ENCODE measurements at places on chromosomes 16 and 17. TPM values are rescaled to one million over a fixed set of nuclear protein-coding genes. Genes with fewer than 3 reads are reported as not detected.

GRCh38 chr17:74803388-74803930 lies 27.3 kb upstream of the NAT9 start:
- H3K4me1 ChIP-seq = no peaks in the 10 kb centered on the region
- H3K36me3 ChIP-seq = peaks cover 29% of the 10 kb centered on the region
- DNase-seq = no peak
- H3K4me3 ChIP-seq = no peak overlapping the region

- no peak for DNase-seq
- no peaks in the 10 kb centered on the region for H3K36me3 ChIP-seq
- no peak overlapping the region for H3K4me3 ChIP-seq
These were observed 66.9 kb downstream of the COPRS start for GRCh38 chr17:31792007-31792585.

- peak overlapping the region; percentile 65 for H3K4me3 ChIP-seq
- DNase-seq = no peak
- H3K36me3 ChIP-seq = peaks cover 1% of the 10 kb centered on the region
- H3K27me3 ChIP-seq = peaks cover 79% of the 10 kb centered on the region
- H3K27ac ChIP-seq = no peak overlapping the region
- H3K4me1 ChIP-seq = peaks cover 17% of the 10 kb centered on the region
These were observed 744 bp downstream of the JPH3 start for GRCh38 chr16:87602821-87603683.

DNA sequence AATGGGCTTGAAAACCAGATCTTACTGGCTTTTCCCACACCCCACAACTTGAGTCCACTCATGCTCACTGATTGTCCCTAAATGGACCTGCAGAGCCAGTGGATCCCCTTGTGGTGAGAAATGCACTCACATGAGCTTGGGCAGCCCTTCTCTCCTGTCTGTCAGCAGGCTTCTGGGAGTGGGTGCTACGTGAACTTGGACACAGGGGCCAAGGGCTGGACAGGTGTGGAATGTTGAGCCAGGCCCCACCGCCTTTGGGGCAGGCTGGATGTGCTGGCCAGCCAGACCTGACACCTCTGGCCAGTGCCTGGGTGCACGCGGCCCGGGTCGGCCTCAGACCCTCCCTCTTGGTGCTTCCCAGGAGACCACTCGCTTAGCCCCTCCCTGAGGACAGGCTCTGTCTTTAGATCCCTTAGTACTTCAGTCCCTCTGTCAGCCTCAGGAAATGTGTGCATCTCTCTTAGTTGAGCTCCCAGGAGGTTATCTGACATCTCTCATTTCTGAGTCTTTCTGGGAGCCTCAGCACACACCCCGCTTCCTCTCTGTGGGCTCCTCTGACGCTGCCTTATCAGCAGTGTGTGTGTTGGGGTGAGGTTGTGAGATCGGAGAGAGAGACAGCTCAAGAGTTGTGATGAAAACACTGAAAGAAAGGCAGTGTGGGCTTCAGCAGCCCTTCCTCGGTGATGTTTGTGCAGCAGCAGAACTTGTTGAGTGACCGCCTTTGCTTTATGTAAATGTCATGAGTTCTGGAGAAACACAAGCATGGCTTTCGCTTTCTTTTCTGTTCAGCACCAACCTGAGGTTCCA lies 117.0 kb downstream of the RAB11FIP4 start:
- no peak overlapping the region for H3K4me3 ChIP-seq
- no peaks in the 10 kb centered on the region for H3K36me3 ChIP-seq
- peaks cover 7% of the 10 kb centered on the region for H3K27me3 ChIP-seq
- peaks cover 5% of the 10 kb centered on the region for H3K4me1 ChIP-seq

DNA sequence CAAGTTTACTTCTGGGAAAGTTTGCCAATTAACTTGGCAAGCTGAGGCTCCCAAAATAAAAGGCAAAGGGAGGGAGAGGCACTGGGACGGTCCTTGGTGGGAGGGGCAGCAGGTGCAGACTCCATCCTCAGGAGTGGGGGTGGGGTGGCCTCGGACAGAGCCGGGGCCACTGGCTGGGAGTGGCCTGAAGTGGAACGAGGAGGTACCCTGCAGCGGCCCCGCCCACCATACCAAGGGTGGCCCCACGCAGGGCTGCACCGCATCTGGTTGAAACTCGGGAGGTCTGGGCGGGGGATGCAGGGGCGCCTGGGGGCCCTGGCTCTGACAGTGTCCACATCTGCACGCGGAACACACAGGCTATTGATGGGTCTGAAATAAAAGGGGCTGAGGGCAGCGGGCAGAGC lies 42.4 kb upstream of the SLC38A10 start:
- H3K27me3 ChIP-seq = no peaks in the 10 kb centered on the region
- no peak overlapping the region for H3K27ac ChIP-seq
- peaks cover 38% of the 10 kb centered on the region for H3K4me1 ChIP-seq
- H3K4me3 ChIP-seq = no peak overlapping the region
- DNase-seq = no peak
- peaks cover under 1% of the 10 kb centered on the region for H3K36me3 ChIP-seq

DNA sequence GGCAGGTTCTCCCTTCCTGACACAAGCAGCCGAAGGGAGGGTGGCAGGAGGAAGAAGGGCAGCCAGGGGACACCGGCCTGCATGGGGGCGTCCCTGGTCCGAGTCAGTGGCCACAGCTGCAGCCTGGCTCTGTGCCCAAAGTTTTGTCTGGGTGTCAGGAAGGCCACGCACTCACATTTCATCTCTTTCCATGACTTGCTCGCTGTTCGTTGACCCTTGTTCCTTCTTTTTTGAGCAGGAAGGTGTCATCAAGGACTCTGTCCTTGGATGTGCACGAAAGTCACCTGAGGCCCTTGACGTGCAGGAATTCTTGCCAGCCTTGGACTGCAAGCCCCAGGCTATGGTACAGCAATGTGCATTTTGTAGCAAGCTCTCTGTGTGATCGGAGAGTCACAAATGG lies 93.3 kb downstream of the TNFRSF13B start:
- H3K4me1 ChIP-seq = peaks cover 6% of the 10 kb centered on the region
- no peaks in the 10 kb centered on the region for H3K36me3 ChIP-seq
- DNase-seq = no peak
- peaks cover 9% of the 10 kb centered on the region for H3K27me3 ChIP-seq
- no peak overlapping the region for H3K4me3 ChIP-seq

GRCh38 chr17:67376415-67376736 lies 705 bp upstream of the PITPNC1 start:
- peaks cover 24% of the 10 kb centered on the region for H3K4me1 ChIP-seq
- peak overlapping the region; percentile 75 for H3K4me3 ChIP-seq
- no peaks in the 10 kb centered on the region for H3K36me3 ChIP-seq
- peak overlapping the region; percentile 88 for H3K27ac ChIP-seq
- DNase-seq = no peak

GRCh38 chr17:76150712-76151622 lies 9.9 kb upstream of the FOXJ1 start:
- no peak for DNase-seq
- H3K4me1 ChIP-seq = no peaks in the 10 kb centered on the region
- no peaks in the 10 kb centered on the region for H3K36me3 ChIP-seq
- no peak overlapping the region for H3K27ac ChIP-seq

DNA sequence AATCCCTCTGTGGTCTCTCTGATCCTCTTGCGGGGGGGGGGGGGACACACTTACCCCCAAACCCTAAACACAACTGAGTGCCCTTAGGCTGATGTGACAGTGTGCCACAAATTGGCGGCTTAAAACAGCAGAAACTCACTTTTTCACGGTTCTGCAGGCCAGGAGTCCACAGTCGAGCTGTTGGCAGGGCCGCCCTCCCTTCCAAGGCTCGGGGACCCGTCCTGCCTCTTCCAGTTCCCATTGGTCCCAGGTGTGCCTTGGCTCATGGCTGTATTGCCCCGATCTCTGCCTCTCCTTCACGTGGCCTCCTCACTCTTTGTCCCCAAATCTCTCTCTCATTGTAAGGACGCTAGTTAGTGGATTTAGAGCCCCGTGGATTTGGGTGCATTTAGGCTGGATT lies 199.9 kb upstream of the CIBAR2 start:
- peaks cover 20% of the 10 kb centered on the region for H3K4me1 ChIP-seq
- peaks cover 20% of the 10 kb centered on the region for H3K27me3 ChIP-seq
- H3K4me3 ChIP-seq = no peak overlapping the region
- no peak overlapping the region for H3K27ac ChIP-seq

The PSKH1 gene
- total RNA-seq = 38.9 TPM

The SLC25A19 gene
- total RNA-seq = 11.7 TPM

The C16orf46 gene
- 0.36 TPM for total RNA-seq
